Stimulated activated CD8-positive, alpha-beta memory T cell treated with anti-CD3 and anti-CD28 coated beads, Interleukin-15, amount 100 ng/mL, for 4 hours (primary cell): ENCODE measurements at places on chromosomes 5 and 9.

DNA sequence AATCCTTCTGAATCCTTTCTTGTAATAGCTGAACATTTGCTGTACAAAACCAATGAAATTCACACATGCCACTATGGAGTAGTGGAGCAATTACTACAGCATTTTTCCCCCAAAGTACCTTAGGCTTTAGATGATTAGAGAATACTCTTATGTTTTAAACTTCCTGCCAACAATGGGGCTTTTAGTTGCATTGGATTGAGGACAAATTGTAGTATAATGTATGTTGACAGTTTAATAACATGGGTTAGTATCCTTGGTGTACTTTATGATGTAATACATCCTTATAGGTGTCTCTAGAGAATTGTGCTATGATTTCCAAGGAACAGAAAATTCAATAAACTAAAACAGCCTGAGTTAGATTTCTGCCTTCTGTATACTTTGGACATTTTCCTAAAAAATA lies 422.7 kb upstream of the GRAMD2B start:
- DNase-seq, result no peak

DNA sequence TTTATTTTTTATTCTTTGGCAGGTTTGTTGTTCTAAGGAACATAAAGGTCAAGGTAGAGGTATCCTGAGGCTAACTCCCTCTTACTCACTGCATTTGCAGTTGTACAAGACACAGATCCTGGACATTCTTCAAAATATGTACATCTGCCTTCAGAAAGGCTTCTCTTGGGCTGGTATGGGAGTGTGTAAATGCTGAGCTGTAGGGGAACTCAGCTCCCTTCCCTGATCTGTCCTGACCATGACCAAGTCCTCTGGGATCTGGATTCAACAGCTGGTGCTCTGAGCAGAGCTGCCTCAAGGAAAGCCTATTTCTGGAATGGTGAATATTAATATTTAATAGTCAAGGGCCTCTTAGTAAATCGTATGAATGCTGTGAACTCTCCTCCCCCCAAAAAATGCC lies 117.4 kb downstream of the PRKACG start:
- DNase-seq, result no peak

GRCh38 chr9:83980395-83981125 lies at the start of gene RMI1:
Gene RMI1, plus strand, starts transcription at chr9:83980805. Its CDS starts 20,182 bp downstream, at chr9:84000987.
- DNase-seq, result peak; percentile 99

- DNase-seq, result no peak
Measured at GRCh38 chr5:129069292-129069691, 25.3 kb upstream of the ISOC1 start.

- no peak for DNase-seq
Measured at GRCh38 chr5:159956074-159956473, 39.8 kb downstream of the ADRA1B start.

GRCh38 chr9:73541923-73542322 lies 390.3 kb downstream of the ANXA1 start:
- no peak for DNase-seq

- DNase-seq, result no peak
Measured at GRCh38 chr9:117335837-117336433, 78.9 kb downstream of the ASTN2 start.

DNA sequence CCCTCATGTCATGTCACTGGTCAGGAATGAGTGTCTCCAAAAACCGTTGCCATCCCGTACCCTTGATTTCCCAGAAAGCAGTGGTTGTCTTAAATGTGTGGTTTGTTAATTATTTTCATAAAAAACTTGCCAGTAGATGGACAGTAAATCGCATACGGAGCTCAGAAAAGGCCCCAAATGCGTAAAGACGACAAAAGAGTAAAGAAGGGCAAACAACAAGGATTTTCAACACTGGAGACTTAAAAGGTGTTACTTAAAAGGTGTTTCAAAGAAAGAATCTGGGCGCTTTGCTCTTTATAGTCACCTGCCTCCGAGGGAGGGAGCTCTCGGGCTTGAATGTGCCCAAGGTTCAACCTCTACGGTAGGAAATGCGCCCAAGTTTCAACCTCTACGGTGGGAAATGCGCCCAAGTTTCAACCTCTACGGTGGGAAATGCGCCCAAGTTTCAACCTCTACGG lies 734 bp downstream of the KIF27 start:
- DNase-seq, result peak; percentile 5

DNA sequence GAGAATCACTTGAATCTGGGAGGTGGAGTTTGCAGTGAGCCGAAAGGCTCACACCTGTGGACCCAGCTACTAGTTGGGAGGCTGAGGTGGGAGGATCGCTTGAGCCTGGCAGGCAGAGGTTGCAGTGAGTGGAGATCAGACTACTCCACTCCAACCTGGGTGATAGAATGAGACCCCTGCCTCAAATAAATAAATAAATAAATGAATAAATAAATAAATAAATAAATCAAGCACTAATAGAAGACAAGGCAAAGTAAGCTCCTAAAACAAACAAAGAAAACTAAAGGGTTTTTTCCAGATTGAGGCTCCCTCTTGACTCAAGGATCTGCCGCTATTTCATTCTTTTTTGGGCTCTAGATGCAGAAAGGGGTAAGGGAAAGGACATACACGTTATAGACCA lies 34.7 kb upstream of the CLINT1 start:
- DNase-seq, result no peak

GRCh38 chr5:155529362-155529761 lies 515.8 kb downstream of the KIF4B start:
- DNase-seq, result no peak

DNA sequence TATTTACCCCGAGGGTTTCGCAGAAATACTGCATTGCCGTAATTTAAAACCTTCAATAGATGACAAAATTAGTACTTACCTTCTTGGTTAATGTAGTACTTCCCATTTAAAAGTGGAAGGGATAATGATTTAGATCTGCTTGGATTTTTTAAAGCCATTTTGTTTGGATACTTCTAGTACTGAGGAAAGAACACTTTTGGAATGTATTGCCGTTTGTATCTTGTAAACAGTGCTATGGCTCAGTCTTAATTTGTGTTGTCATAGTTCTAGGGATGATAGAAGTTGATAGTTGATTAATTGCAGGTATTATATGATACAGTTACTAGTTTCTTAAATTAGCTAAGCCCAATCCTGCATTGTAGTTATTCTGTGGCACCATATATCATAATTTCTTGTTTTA lies 33.1 kb downstream of the TNPO1 start:
- DNase-seq, result no peak

GRCh38 chr5:82218374-82219156 lies 59.6 kb downstream of the RPS23 start:
- no peak for DNase-seq

DNA sequence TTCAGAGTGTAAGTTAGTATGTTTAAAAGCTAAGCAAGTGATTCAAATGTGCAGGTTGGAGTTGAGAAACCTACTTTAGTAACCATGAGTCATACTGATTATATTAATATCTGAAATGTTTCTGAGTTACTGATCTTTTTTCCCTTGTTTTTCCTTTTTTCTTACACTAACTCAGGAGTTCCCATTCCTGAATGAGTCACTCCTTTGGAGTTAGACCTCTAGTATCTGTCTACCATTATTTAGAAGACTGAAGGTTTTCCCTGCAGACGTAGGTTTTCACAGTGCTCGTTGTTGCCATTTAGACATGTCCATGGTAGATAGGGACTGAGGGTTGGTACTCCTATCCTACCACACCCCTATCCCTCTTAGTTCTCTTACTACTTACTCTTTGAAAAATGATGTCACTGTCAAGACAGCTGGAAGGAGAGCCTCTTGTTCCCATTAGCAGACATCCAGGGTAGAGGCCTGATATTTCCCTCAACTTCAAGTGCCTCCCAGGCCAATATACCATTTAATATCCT lies 20.2 kb downstream of the OCLN start:
- DNase-seq, result no peak

DNA sequence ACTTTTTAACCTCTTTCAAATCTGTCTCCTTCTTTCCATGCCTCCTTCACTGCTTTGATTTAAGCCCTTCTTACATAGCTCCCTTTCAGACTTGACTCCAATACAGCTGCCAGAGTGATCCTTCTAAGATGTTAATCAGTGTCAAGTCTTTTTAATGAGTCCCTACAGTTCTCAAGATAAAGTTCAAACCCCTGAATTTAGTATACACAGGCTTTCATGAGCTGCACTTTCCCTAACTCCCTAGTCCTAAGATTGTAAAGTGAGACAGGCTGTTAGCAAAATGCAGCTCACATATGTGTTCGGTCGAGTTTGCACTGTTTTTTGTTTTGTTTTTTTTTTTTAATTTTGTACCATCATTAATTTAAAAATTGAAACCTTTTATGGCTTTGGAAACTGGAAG lies 190.4 kb upstream of the VCAN start:
- DNase-seq, result no peak

DNA sequence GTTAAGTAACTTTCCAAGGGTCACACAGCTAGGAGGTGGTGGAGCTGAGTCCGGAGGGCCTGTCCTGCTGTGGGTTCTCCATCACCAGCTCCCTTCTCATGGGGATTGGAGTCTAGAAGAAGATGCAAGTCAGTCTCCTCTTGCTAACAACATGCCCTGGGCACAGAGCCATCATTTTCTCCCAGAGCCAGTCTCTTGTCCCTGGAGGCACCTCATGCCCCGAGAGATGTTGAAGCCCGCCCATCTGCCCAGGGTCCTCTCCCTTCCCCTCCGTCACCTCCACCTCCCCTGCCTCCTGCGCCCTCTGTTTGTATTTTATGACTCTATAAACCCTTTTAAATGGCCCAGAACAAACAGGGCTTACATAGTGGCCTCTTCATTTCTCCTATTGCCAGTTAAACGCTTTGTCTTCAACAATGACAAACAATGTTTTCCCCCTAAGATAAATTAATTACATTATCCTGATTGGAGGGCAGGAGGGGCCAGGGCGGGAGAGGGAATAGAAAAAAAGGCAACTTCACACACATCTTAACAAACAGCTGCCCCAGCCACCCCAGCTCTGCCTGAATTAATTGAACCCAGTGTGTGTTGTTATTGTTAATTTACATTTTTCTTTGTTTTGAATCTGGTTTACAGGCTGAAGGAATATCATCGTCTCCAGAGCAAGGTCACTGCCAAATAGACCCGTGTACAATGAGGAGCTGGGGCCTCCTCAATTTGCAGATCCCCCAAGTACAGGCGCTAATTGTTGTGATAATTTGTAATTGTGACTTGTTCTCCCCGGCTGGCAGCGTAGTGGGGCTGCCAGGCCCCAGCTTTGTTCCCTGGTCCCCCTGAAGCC lies 55.8 kb downstream of the ASS1 start:
- DNase-seq, result no peak
